ENCODE measurements at places on chromosomes 3 and 15. TPM values are rescaled to one million over a fixed set of nuclear protein-coding genes. Genes with fewer than 3 reads are reported as not detected.

The CA12 gene
- polyA plus RNA-seq: not detected

The TMEM44 gene
- polyA plus RNA-seq: 2.8 TPM

The SERPINI1 gene
- polyA plus RNA-seq: 8.4 TPM

The SPATA12 gene
- polyA plus RNA-seq: not detected

The SLC12A1 gene
- not detected for polyA plus RNA-seq

The BCL6 gene
- 21.2 TPM for polyA plus RNA-seq

The FAM81A gene
- 7.2 TPM for polyA plus RNA-seq

The TOP2B gene
- polyA plus RNA-seq: 22.2 TPM

The DNAH1 gene
- polyA plus RNA-seq: 59.2 TPM

The HYAL1 gene
- not detected for polyA plus RNA-seq

The SH3GL3 gene
- not detected for polyA plus RNA-seq

The NR2E3 gene
- polyA plus RNA-seq: not detected

The GOLGA6L9 gene
- 8.3 TPM for polyA plus RNA-seq

The CLRN1 gene
- polyA plus RNA-seq: not detected

The ARL14 gene
- 0.43 TPM for polyA plus RNA-seq

The HAPLN3 gene
- 16.3 TPM for polyA plus RNA-seq

The FGD5 gene
- not detected for polyA plus RNA-seq

The SLC2A2 gene
- not detected for polyA plus RNA-seq

The HRG gene
- polyA plus RNA-seq: not detected

The GOLGA6L6 gene
- polyA plus RNA-seq: not detected

The MST1R gene
- polyA plus RNA-seq: 1.7 TPM

The CFAP100 gene
- not detected for polyA plus RNA-seq

The CHST2 gene
- 4.7 TPM for polyA plus RNA-seq

The SOX14 gene
- not detected for polyA plus RNA-seq

The CAND2 gene
- 0.34 TPM for polyA plus RNA-seq

The CSPG4 gene
- polyA plus RNA-seq: 0.03 TPM

The TMCO5A gene
- not detected for polyA plus RNA-seq

The CCR9 gene
- 1.1 TPM for polyA plus RNA-seq

The TMEM108 gene
- polyA plus RNA-seq: not detected

The PTX3 gene
- polyA plus RNA-seq: 0.61 TPM

The SLC28A1 gene
- polyA plus RNA-seq: not detected

The WDR93 gene
- not detected for polyA plus RNA-seq

The SV2B gene
- polyA plus RNA-seq: 0.03 TPM

The WWTR1 gene
- polyA plus RNA-seq: 0.79 TPM

The CHCHD6 gene
- polyA plus RNA-seq: 8.1 TPM

The PLCL2 gene
- 21.7 TPM for polyA plus RNA-seq

The GOLGA8B gene
- polyA plus RNA-seq: 426 TPM

The ARGFX gene
- not detected for polyA plus RNA-seq

The GPR160 gene
- 17.4 TPM for polyA plus RNA-seq

All from B cell (primary cell).